ENCODE measurements at places on chromosomes 2 and 18.

GRCh38 chr2:199404841-199405240 is 52.9 kb downstream of the SATB2 start:
- no peak for DNase-seq

DNA sequence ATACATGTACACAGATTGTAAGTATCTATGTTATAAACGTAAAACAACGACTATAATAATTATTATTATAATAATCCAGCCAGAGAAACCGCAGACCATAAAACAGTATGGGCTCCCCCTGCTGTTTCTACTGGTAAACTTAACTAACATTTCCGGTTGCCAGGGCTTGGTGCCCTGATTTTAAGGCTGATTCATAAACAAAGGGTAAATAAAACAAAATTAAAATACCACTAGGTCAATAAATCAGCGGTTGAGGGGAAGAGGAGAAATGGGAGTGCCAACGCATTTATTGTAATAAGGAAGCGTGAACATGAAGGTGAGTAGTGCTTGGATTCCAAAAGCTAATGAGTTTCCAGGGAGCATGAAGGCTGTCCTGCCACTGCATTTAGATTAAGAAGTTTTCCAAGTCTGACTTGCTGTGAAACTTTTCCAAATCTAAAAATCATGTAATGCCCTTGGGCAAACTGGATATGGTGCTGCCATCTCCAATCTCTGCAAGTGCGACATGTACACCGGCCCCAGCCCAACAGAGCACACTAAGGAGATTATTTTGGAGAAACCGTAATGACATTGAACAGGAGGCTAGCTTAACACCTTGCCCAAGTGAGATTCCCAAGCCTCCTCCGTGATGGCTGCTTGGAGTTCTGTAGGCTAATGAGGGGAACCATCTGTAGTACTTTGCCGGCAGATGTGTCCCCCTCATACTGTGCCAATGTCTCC is 50.7 kb upstream of the HNRNPA3 start:
- DNase-seq, result peak; percentile 71

- no peak for DNase-seq
Observed at GRCh38 chr2:108924580-108925251, 64.3 kb downstream of the EDAR start.

GRCh38 chr18:40347261-40347660 is 1607.8 kb upstream of the PIK3C3 start:
- DNase-seq, result no peak

DNA sequence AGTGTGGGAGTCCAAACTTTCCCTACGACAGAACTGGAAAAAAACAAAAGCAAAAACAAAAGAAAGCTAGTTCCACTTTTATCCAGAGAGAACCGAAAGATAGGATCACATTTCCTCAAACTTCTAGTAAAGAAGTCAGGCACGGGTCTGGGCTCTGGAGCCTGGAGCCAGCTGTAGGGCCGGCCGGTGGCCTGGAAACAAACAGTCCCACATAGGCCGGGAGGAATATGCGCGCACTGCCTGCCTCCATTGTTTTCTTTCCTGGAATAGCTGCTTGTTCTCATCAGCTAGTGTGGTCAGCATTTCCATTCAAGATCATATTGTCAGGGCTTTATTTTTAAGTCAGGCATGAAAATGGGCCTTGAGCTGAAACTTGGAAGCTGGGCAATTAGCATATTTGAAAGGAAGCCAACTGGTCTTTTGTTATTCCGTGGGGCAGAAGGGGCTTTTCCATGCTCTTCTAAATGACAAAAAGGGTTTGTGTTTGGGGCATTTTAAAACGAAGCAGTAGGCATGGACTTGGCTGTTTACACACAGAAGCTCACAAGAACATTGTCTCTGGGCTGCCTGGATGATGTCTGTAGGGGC is 58.7 kb upstream of the RFX8 start:
- DNase-seq, result peak; percentile 82

DNA sequence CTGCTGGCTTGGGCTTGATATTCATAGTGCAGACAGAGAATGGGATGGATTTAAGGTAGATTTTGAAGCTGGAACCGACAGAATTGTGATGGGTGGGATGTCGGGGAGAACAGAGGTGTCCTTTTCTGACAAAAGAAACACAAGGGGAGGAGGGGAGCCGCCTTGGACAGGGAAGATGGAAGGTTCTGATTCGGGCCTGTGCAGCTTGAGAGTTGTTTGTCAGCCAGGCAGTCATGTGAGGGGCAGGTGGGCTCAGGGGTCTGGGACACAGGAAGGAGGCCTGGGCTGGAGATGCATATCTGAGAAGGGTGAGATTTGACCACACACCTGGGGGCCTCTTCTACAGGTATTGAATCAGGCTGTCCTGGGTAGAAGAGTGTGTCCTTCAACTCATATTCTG is 41.4 kb downstream of the NPAS2 start:
- DNase-seq, result no peak

DNA sequence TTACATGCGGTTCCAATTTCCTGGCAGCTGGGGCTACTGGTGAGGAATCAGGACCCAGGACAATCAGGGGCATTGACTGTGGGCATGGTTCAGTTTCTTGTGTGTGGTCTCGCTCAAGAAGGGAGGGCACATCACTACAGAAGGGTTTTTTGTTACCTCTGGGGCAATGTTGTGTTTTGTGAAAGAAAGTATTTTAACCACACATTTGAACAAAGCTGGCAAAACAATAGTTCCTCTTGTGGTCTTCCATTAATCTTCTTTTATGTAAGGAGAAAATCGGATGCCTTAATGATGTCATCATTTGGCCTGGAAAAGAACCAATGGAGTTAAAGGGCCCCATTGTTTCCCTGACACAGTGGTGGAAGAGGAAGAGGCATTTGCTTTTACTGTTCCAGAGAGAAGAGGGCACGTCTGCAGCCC is 197.4 kb downstream of the SH3BP4 start:
- DNase-seq, result no peak

- no peak for DNase-seq
Observed at GRCh38 chr2:10243926-10244270, 58.8 kb upstream of the HPCAL1 start.

- no peak for DNase-seq
Observed at GRCh38 chr2:45403036-45403435, 208.0 kb downstream of the SRBD1 start.

DNA sequence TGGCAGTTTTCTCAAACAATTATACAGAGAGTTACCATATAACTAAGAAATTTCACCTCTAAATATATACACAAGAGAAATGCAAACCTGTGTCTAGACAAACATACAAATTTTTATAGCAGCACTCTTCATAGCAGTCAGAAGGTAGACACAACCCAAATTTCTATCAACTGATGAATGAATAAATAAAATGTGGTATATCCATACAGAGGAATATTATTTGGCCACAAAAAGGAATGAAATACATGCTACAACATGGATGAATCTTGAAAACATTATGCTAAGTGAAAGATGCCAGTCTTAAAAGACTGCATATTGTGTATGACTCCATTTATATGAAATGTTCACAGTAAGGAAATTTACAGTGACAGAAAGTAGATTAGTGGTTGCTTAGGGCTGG is 30.6 kb upstream of the KDM3A start:
- DNase-seq, result no peak

- DNase-seq, result no peak
Observed at GRCh38 chr2:220935789-220936321, 636.2 kb downstream of the EPHA4 start.

DNA sequence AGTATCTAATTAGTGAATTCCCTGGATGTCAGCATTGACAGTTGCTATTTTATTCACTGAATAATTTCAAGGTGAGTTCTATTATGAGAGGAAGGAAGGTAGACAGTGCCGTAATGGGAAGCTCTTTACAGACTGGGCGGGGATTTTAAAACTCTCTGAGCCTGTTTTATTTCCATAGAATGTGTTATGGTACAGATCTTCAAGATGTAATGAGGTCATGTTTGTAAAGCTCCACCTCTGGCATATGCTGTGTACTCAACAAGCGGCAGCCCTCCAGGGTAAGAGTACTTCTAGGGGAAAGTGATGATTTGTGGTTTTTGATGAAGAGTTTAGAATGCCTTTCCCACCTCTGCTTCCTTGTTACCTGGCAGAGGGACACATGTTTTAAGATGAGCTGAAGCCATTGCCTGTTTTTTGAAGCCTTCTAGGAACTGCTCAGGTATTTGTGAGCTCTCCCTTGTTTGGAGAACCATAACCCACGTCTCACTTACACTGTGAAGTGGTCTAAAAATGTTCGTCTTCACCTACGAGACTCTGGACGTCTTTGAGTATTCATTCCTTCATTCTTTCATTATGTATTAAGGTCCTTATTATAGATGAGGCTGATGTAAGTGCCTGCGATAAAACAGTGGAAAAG is 251.2 kb downstream of the PTGR3 start:
- DNase-seq, result no peak

DNA sequence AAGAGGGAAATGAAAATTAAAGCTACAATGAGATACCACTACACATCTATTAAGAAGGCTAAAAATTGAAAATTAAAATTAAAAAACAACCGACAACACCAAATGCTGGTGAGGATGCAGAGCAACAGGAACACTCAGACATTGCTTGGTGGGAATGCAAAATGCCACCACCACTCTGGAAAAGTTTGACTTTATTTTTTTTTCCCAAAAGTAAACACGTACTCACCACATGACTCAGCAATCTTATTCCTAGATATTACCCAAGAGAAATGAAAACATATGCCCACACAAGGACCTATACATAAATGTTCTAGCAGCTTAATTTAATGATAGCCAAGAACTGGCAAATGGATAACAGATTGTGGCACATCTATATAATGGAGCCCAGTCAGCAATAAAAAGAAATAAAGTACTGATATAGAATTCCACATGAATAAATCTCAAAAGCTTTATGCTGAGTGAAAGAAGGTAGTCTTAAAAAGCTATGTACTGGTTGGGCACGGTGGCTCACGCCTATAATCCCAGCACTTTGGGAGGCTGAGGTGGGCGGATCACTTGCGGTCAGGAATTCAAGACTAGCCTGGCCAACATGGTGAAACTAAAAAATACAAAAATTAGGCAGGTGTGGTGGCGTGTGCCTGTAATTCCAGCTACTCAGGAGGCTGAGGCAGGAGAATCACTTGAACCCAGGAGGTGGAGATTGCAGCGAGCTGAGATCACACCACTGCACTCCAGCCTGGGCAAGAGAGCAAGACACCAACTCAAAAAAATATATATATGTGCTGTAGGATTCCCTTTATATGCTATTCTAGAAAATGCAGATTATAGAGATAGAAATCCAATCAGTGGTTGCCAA is 4.2 kb upstream of the PROC start:
- peak; percentile 48 for DNase-seq

DNA sequence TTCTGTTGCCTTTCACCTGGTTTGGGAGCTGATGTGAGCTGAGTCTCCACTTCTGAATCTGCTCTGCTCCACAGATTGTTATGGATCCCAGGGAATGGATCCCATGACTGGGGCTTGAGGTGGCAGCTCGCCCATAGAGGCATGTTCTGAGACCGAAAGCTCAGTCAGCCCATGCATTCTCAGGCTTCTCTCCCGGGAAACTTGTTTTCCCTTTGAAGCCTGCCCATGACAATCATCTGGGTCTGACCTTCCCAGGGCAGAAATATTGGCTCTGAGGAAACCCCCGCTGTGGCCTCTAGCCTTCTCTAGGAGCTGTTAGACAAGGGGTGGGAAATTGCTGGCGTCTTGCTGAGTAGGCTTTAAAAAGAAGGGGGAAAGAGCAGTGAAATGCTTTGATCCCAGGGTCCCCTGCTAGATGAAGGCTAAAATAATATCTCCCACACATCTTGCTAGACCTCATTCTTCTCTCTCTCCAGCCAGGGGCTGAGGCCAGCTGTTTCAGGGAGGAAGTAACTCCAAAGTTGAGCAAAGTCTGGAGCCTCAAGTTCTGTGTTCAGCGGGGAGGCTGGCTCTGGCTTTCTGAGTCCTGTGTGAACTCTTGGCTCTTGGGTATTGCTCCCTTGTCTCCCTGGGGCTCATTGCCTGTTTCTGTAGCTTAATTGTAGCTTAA is 2.0 kb downstream of the VAMP8 start:
- DNase-seq, result no peak

DNA sequence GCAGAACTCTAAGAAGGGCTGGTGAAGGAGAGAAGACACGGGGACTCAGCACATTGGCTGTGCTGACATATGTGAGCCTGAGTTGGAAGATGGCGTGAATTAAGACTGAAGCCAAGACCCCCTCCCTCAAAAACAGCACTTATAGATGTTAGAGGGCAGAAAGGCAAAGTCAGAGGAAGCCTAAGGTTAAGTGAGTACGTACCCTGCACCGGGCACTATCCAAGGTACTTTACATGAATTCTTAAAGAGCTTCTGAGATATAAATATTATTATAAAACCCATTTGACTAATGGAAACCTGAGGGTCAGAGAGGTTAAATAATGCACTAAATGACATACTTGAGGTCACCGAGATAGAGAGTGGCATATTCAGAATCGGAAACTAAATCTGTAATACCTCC is 25.6 kb downstream of the SIX3 start:
- DNase-seq, result no peak

GRCh38 chr2:12456293-12457106 is 260.2 kb upstream of the TRIB2 start:
- peak; percentile 82 for DNase-seq
